GM12878 (cell line): ENCODE measurements at places on chromosomes 13 and 19.

DNA sequence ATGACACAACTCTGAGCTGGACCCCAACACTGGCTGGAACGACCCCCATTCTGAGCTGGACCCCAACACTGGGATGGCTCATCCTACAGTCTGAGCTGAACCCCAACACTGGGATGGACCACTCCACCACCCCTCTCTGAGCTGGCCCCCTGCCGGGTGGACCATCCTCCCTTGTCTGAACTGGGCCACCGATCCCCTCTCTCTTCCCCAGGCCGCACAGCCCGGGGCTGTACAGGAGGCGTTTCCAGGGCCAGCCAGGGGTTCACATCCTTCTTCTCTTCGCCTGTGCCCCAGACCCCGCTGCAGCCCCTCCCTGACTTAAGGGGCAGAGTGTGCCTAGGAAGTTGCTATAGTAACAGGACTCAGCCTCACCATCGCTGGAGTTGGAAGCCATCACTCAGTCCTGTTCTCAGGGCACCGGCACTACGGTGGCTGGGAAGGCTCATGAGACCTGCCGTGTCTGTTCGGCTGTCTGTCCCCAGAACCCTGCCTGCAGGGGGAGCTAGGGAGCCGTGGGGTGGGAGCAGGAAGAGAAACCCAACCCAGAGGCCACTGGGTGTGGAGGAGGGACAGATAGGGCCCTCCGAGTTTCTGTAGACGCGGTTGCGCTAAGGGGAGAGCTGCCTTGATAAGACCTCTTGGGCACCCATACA lies 3.7 kb downstream of the PRKACA start:
- DNase-seq = no peak

DNA sequence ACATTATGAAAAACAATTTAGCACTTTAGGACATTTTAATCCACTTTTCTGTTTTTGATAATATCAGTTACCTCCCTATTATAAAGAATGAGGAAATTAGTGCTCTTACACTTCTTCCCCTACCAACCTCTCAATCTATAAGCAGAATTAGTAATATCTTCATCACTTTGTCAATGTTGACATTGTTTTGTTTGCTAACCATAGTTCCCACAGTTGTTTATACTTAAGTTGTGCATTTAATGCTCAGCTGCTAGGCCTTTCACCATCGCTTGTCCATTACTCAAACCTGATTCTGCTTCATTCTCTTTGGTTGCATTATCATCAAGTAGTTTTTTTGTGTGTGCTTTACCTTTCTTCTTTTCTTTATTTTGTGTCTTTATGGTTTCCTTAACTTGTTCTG lies 132.1 kb downstream of the CDK8 start:
- no peak for DNase-seq

- no peak for DNase-seq
Measured at GRCh38 chr19:12687496-12688196, at the start of gene GNG14. Gene GNG14, plus strand, starts transcription at chr19:12687998. Its CDS starts 51 bp downstream, at chr19:12688049.

GRCh38 chr13:100069278-100069677 lies 19.6 kb upstream of the PCCA start:
- no peak for DNase-seq

DNA sequence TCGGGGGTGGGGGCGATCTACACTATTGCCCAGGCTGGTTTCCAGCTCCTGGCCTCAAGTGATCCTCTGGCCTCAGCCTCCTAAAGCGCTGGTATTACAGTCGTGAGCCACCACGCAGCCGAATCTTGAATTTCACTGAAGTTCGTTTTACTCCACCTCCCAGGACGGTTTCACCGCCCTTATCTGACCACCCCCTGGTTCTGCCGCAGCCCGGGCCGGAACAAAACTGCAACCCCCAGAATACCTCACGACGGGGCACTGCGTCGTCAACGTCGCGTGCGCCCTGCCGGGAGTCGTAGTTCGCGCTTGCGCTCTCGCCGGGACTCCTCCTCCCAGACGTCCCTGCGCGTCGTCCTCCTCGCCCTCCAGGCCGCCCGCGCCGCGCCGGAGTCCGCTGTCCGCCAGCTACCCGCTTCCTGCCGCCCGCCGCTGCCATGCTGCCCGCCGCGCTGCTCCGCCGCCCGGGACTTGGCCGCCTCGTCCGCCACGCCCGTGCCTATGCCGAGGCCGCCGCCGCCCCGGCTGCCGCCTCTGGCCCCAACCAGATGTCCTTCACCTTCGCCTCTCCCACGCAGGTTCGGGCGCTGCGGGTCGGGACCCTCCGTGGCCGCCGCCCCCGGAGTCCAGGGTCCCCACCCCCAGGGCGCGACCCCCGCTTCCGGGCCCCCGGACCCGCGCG lies at the start of gene ATP5F1D:
TSS of gene ATP5F1D (plus strand) at position 335 of the 679 bp plus-strand sequence. CDS start at position 435, 100 bp downstream.
- DNase-seq = peak; percentile 80

GRCh38 chr19:45646345-45646698 lies 7.1 kb upstream of the EML2 start:
- no peak for DNase-seq

DNA sequence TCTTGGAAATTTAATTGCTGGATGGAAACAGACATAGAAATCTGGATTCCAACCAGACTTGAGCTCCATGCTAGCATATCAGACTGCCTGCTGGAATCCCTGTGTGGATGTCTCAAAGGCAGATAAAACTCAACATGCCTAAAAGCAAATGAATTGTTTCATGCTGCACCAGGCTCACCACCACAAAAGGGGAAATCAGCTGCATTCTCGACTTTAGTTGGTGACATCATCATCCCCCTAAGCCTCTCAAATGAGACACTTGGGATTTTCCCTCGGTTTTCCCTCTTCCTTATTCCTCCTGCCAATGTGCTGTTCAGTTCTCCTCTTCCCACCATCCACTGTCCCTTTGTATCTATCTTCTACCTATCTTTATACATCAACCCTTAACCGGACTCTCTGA lies 134.3 kb downstream of the ZDHHC20 start:
- DNase-seq = no peak

GRCh38 chr13:36357692-36358091 lies 11.5 kb upstream of the SPART start:
- DNase-seq = no peak
